GM23338 (cell line): ENCODE measurements at places on chromosomes 12 and 14. TPM values are rescaled to one million over a fixed set of nuclear protein-coding genes. Genes with fewer than 3 reads are reported as not detected.

DNA sequence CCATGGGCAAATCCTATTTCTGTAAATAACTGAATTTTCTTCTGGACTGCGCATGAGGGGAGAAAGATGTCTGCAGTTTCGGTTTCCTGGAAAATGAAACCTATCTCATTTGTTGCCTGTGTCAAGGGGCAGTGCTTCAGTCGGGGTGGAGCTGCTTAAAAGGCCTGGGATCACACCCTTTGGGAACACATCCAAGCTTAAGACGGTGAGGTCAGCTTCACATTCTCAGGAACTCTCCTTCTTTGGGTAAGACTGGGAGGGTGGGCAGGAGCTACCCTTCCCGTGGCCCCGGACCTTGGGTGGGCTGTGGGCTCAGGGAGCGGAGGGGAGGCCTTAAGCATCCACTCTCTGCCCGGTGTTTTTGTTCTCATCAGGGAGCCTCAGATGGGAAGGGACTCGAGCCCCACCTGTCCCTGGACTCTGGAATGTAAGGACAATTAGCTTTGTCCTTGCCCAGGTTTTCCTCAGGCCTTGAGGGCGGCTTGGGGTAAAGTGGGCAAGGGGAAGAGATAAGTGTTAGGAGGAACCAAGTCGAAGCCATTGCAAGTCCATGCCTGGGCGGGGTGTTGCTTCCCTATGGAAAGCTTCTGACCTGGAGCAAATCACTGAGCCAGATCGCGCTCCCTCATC is at the start of gene IFI27:
Gene IFI27, plus strand, starts transcription at position 185 of the 630 bp plus-strand sequence.
- no peak within 1 kb of the TSS; the same call in 1 of the 2 replicates for H3K27ac ChIP-seq
- no peak within 1 kb of the TSS for H3K4me3 ChIP-seq
- H3K36me3 ChIP-seq: no peaks in the 10 kb centered on the region
- H3K27me3 ChIP-seq: no peaks in the 10 kb centered on the region

GRCh38 chr12:26047401-26048226 is 77.2 kb downstream of the BHLHE41 start:
- peak; percentile 80 for DNase-seq
- no peak overlapping the region for H3K4me3 ChIP-seq
- no peaks in the 10 kb centered on the region for H3K27me3 ChIP-seq
- no peaks in the 10 kb centered on the region for H3K36me3 ChIP-seq
- no peak overlapping the region for H3K27ac ChIP-seq

DNA sequence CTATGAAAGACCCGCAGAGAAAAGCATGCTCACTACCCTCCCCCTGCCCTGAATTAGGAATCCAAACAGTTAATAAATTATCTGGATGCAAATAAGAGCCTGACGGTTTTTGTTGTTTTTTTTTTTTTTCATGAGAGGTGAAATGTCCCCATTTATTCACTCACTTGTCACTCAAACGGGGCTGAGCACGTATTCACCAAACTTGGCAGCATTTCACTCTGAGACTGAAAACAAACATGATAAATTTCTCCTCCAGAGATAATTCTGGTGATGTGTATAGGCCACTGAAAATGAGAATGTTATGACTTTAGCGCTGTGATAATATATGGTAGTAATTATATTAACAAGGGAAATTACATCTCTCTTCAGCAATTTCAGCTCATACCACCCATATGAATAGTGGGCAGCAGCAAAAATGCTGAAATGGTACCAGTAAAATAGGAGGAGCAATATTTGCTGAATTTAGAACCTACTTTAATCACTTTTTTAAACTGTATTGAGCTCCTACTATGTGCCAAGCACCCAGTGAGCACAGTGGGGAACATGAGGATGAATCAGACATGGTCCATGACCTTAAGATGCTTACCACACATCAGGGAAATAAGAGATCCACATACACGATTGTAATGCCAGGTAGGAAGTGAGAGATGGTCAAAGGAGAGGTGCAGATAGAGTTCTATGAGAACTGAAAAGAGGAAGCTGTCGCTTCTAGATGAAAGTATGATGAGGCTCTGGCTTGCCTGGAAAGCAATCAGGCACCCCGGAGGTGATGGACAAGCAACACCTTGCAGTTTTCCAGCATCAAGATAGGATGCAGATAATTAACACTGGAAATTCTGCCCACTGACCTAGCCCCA is 286.5 kb upstream of the TMPO start:
- no peak overlapping the region for H3K4me3 ChIP-seq
- no peaks in the 10 kb centered on the region for H3K27me3 ChIP-seq
- DNase-seq: no peak
- H3K27ac ChIP-seq: no peak overlapping the region
- no peaks in the 10 kb centered on the region for H3K36me3 ChIP-seq

- no peaks in the 10 kb centered on the region for H3K27me3 ChIP-seq
- H3K36me3 ChIP-seq: no peaks in the 10 kb centered on the region
- H3K27ac ChIP-seq: no peak overlapping the region
- H3K4me3 ChIP-seq: no peak overlapping the region
- DNase-seq: no peak
Measured at GRCh38 chr14:72906316-72906715, 12.4 kb upstream of the DPF3 start.

- no peaks in the 10 kb centered on the region for H3K27me3 ChIP-seq
- H3K36me3 ChIP-seq: no peaks in the 10 kb centered on the region
- peaks cover 7% of the 10 kb centered on the region for H3K4me1 ChIP-seq
- H3K27ac ChIP-seq: no peak overlapping the region
- no peak for DNase-seq
Measured at GRCh38 chr12:72681028-72681427, 408.9 kb downstream of the TRHDE start.

Gene FZD10
- 0.35 and 0.45 TPM in 2 replicates for total RNA-seq

Gene ACADS
- 5.7 and 7.7 TPM in 2 replicates for total RNA-seq

GRCh38 chr14:42190744-42191143 is 584.1 kb downstream of the LRFN5 start:
- DNase-seq: no peak
- peaks cover 7% of the 10 kb centered on the region; the same call in 1 of the 2 replicates for H3K4me1 ChIP-seq
- H3K36me3 ChIP-seq: no peaks in the 10 kb centered on the region
- H3K27me3 ChIP-seq: no peaks in the 10 kb centered on the region
- H3K4me3 ChIP-seq: no peak overlapping the region

- H3K27ac ChIP-seq: no peak overlapping the region
- H3K4me3 ChIP-seq: no peak overlapping the region
Measured at GRCh38 chr12:81530352-81530751, 228.8 kb downstream of the PPFIA2 start.
